HTR-8/SVneo (cell line): ENCODE measurements at places on chromosomes 3 and 15.

DNA sequence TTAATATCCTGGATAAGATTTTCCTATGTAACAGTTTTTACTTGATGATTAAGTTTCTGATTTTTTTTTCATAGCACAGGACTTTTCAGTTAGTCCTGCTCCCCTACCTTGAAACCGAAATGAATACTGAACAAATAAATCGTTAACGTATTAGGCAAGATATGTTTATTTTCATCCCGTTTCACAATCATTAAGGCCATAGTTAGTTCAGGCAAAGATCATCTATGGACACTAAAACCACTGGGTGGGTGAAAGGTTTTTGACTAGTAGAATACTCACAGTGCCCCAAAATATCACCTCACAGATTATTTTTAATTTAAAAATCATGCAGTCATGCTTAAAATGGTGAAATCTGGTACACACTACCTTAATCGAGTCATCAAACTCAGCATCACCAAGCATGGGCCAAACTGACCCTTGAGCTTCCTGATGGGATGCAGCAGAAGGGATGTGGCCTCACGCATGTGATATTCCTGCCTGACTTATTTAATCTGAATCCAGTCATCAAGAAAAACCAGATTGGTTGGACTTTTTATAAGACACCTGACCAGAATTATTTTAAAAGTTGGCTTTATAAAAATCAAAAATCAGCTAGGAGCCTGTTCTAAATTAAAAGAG, 365.0 kb downstream of the LPP start:
- DNase-seq = no peak

DNA sequence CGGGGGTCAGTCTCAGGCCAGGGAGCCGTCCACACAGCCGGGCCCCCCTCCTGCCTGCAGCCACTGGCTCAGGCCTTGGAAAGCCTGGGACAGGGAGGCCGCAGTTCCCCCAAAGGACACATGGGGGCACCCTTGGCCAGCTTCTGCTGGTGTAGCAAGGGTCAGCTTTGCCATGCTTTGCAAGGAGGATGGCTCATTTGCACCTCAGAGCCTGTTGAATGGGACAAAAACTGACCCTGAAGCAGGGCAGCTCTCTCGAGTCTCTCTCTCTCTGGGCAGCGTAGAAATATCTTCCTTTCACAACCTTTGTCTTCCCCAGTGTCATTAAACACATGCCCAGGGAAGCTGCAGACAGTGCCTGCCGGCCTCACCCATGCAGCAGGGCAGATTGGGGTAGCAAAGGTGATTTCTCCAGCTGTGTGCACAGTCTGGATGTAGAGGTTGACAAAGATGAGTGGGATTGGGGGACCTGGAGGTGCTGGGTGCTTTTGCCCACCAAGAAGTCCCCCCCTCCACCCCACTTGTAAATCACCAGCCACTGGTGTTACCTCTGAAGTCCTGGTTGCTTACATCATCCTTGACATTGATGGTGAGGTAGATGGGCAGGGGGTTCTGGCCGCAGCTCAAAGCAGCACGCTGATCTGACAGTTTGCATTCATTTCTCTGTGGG, 17.4 kb upstream of the EHD4 start:
- DNase-seq = peak; percentile 83

- DNase-seq = no peak
Measured at GRCh38 chr3:71035314-71035713, 548.2 kb downstream of the FOXP1 start.

GRCh38 chr3:46462511-46462910, 2.2 kb downstream of the LTF start:
- no peak for DNase-seq

DNA sequence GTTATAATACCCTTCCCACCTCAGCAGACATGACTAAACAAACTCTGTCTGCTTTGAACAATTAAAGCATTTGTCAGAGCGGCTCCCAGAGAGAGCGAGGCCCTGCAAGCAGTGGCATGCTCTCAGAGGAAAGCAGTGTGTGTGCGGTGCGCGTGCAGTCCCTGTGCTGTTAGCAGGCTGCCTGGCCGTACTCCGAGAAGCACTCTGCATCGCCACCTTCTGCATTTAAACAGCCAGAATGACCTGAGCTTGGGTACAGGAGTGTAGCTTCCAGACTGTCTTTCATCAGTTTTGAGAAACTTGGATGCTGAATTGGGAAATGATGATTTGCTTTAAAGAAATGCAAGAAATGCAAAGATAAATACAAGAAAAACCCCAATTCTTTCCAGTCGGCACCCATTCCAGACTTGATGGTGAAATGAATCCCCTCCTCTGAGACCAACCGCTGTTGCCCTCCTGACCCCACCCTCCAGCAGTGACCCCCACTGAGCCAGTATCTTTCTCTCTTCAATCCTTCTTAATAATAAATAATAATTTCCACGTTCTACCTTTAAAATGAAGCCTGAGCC, 113.5 kb downstream of the VGLL4 start:
- DNase-seq = peak; percentile 56

DNA sequence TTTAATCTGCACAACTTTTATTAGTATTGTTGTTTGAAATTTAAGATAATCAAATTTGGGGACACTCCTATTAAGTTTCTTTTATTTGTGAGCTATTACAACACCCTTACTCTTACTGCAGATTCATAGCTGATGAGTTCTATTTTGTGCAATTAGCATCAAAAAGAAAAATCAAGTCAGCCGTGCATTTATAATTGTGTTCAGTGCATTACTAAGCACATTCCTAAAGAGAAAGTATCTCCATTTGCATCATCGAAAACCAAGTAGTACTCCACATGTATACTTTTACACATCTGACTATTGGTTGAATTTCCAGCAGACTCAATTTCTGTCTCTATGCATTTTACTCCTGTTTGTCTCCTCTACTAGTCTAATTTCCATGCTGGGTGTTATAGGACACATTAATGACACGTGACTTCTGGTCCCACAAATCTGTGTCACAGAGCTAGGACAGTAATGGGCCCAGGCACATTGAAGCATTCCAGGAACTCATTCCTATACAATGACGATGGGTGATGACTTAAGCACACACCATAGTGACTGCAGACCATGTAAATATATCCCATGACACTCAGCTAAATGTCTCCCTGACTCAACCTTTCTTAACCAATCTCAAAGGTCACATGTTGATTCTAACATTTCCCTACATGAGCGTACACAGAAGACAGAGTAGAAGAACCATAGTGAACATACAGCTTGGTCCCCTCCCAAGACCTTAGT, 477.5 kb downstream of the LPP start:
- no peak for DNase-seq

- DNase-seq = no peak
Measured at GRCh38 chr3:146335386-146335785, 84.5 kb upstream of the PLSCR4 start.

DNA sequence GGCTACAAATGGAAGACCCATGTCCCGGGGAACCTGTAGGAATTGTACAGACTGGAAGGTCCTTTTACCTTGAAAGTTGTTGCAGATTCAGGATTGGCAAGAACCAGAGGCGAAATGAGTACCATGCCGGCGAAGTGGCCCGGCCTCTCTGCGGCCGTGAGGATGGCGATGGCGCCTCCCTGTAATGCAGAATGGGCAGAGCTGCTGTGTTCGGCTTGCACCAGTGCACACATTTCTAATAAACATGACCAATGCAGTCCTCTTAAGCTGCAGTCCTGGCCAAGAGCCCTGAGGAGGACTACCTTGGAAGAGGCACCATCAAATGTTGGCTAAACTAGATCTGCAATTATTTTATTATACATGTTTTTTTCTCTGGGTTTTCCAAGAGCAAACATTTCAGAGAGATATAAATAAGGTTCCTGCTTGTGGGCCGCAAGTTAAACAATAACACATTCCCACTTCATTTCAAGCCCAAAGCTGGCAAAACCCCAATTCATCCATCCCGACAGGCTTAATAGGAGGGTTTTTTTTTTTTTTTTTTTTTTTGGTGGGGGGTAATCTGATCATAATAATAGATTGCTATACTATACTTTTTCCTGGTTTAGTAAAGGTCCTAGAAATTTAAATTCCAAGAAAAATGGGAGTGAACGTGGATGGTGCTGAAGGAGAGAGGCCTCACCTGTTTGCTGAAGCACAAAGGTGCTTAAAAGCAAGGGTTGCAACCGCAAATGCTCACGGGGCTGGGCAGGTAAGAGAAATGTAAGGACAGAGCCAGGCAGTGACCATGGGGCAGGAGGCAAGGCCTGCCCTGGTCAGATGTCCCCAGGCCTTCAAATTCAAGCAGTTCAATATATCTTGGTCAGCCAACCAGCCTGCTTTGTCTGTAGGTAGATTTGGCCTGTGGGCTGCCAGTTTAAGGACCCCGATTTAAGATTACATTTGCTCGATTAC, 48.5 kb downstream of the ABTB1 start:
- DNase-seq = no peak

DNA sequence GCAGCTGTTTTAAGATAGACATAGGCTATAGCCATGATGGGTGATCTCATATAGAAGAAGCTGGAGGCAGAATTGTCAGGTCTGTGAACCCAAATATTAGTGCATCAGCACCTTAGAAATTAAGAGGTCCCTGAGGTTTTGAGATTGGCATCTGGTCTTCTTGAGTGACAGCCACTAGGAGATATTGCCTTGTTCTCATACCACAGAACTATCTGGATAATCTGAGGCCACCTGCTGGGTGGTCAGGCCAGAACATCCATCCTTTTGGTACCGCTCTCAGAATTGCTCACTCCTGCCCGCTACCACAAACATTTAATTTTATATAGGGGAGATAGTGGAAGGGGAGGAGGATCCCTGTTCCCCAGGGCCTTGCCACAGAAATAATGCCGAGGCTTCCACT, 210.6 kb upstream of the ZPLD1 start:
- DNase-seq = peak; percentile 14

GRCh38 chr3:46649436-46649835, 37.1 kb downstream of the FAM240A start:
- no peak for DNase-seq

DNA sequence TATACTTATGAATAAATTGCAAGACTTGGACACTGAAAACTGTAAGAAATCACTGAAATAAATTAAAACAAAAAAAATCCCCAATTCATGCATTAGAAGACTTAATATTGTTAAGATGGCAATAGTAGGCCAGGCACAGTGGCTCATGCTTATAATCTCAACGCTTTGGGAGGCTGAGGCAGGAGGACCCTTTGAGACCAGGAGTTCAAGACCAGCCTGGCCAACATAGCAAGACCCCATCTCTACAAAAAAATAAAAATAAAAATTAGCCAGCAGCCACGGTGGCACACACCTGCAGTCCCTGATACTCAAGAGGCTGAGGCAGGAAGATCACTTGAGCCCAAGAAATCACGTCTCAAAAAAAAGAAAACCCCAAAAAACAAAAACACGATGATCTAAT, 35.8 kb downstream of the CPEB1 start:
- no peak for DNase-seq

DNA sequence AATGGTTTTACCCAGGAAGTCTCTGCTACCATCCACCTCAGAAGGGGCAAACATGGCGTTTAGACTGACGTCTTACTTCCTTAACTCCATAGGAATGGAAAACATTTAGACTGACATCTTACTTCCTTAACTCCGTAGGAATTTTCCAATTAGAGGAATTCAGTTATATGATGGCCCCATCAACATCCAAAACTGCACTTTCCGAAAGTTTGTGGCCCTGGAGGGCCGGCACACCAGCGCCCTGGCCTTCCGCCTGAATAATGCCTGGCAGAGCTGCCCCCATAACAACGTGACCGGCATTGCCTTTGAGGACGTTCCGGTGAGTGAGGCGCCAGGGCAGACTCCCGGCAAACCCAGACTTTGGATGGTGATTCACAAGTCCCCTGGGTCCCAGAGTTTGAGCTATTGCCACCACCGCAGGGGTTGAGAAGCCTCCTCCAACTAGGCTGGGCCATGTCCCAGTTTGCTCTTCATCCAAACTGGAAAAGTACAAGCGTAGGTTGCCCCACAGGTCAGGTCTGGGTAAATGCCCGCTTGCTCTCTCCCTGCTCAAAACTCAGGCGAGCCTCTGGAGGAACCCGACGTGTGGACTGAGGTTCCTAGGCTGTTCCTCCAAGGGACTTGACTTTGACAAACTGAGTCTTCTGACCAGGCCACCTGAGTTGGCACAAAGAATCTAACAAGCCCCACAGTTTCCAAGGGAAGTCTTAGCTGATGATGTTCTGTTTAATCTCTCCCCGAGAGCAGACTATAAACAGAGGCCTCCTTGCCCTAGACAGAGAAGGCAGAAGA, 57.7 kb downstream of the MESD start:
- no peak for DNase-seq

DNA sequence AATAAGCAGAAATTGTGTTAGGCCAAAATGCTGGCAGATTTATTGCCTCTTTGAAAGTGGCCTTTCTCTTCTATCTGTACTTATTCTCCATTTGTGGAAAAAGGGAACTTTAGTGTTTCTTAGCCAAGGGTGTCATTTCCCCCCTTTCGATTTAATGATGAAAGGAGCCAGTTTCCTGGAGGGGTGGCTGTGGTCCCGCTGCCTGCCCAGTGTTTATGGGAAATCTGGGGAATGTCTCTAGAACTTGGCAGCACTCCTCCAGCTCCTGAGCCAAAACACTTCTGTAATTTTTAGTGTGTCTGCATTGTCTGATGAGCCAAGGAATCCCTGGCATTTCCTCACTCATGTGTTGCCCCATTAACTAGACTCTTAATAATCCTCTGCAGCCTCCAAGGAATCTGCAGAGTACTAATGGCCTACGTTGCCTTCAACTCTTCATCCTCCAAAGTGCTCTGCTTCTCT, 448.8 kb downstream of the GRM7 start:
- no peak for DNase-seq

- no peak for DNase-seq
Measured at GRCh38 chr3:128489674-128489926, 3.4 kb downstream of the GATA2 start.

GRCh38 chr3:81989274-81989673, 227.8 kb upstream of the GBE1 start:
- no peak for DNase-seq

DNA sequence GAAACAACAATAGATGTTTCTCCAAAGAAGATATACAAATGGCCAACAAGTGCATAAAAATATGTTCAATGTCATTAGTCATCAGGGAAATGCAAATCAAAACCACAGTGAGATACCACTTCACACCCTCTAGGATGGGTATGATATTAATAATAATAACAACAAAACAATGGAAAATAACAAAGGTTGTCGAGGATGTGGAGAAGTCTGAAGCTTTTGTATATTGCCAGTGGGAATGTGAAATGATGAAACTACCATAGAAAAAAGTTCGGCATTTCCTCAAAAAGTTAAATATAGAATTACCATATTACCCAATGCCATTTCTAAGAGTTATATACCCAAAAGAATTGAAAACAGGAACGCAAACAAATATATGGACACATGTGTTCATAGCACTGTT, 10.8 kb downstream of the BHLHE40 start:
- DNase-seq = no peak

- no peak for DNase-seq
Measured at GRCh38 chr15:89991312-89991711, 9.8 kb upstream of the ZNF710 start.

- no peak for DNase-seq
Measured at GRCh38 chr15:100222349-100222715, 119.4 kb downstream of the ADAMTS17 start.

GRCh38 chr3:157436583-157437291, at the start of gene PTX3:
Gene PTX3, plus strand, starts transcription at chr3:157436850. Its CDS starts 84 bp downstream, at chr3:157436934.
- peak; percentile 77 for DNase-seq

GRCh38 chr3:12948891-12949711, 107.7 kb upstream of the RPL32 start:
- DNase-seq = no peak
